ENCODE measurements at places on chromosomes 2 and 18.

DNA sequence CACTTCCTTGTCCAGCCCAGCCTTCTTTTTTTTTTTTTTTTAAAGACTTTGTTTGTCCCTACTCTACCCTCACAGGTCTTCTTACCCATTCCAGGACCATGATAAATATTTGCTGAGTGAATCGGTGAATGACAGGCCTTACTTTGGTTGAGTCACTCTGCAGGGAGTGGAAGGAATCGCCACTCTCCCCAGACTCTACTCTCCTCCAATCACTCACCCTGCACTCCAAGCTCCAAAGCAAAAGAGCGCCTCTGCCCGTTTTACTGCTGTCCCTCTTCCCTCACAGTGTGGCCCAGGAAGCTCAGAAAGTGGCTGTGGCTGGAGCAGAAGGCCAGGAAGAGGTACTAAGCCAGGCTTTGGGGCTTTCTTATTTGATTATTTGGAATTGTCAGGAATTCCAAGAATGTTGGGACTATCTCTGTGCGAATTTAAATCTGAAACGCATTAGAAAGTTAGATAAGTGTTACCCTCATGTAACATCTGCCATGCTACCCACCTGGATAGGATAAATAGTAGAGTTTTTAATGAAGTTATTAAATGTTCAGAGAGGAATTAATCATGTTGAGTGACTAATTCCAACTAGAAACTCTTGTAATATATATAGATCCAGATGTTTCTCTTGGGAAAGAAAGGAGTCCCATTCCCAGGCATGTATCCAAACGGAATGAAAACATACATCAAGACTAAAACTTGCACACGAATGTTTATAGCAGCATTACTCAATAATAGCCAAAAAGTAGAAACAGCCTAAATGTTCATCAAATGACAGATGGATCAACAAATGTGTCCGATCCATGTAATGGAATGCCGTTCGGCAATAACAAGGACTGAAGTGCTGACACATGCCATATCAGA is 43.0 kb upstream of the CHMP1B start:
- no peak for DNase-seq

DNA sequence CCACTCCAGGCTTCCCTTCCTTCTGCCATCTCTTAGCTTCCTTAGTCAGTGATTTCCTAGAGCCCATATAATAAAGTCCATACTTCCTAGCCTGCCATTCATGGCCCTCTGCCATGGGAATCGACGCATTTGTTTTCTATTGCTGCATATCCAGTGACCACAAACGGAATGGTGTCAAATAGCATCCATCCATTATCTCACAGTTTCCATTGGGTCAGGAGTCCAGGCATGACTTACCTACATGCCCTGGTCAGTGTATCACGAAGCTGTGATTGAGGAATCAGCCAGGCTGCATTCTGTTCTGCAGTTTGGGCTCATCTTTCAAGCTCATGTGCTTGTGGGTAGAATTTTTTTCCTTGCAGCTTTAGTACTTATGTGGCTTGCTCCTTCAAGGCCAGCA is 209.7 kb upstream of the EPAS1 start:
- DNase-seq = no peak

GRCh38 chr18:51160646-51161045 is 36.8 kb downstream of the MEX3C start:
- no peak for DNase-seq

- DNase-seq = no peak
These were observed 30.9 kb downstream of the HTR2B start for GRCh38 chr2:231093933-231094332.

DNA sequence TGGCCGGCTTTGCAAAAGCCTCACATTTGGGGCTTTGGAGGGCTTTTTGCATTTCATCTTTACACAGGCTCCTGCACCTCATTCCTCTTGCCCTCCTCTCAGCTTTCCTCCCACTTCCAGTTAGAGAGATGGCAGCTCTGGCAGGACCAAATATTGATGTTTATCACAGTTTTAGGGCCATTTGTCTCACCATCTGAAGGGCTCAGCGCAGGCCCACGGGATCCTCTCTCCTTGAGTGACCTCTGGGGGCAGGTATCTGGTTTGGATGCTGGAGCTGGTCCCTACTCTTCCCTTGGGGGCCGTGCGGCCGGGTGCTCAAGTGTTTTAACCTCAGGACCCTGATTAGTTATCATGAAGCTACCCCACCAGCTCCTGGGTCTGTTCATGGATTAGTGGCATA is 19.9 kb downstream of the ATOH8 start:
- no peak for DNase-seq

- DNase-seq = no peak
These were observed 53.8 kb downstream of the CABLES1 start for GRCh38 chr18:23189099-23189498.

GRCh38 chr2:235780401-235780800 is 286.6 kb downstream of the AGAP1 start:
- no peak for DNase-seq

DNA sequence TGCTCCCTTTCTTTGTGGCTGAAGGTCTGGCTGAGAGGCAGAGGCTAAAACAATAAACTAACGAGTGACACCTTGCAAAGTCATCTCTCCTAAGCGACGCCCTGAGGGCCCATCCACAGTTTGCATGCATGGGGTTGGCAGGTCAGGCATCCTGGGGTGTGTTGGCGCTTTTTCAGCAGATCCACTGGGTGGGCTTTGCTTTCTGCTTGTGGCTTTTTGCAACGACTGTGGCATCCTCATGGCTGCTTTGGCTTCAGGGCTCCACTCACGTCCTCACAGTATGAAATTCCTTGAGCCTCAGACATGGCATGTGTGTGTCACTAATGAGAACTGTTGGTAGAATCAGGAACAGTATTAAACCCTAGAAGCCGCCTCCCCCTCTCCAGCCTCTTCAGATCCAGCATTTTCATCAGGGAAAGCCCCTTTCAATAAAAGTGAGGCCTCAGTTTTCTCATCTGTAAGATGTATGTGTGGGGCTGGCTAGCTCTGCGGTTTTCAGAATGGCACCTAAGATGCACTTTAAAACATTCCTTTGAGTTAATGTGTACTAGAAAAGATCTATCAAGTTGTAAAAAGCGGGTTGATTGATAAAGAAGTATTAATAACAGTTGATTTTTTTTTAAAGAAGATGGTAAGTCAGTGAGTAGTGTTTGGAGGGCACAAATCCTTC is 72.5 kb downstream of the SH3BP4 start:
- DNase-seq = no peak

Data from hindlimb muscle (tissue), 1 donor.